Hematopoietic multipotent progenitor cell (in vitro differentiated cells): ENCODE measurements at places on chromosomes 1 and 21. TPM values are rescaled to one million over a fixed set of nuclear protein-coding genes. Genes with fewer than 3 reads are reported as not detected.

DNA sequence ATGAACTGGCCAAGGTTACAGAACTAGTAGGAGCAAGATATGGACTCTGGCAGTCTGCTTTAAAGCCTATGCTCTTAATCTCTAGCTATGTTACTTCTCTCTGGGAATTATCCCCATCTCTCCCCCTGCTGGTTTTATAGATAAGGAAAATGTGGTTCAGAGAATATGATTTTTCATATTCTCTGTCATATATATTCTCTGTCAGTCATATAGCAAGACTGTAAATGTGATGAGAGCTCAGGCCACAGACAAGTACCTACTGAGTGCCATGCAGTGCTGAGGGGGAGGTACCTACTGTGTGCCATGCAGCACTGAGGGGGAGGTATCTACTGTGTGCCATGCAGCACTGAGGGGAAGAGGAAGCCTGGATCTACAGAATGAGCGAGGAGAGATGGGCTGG, 220.3 kb upstream of the FGGY start:
- peak; percentile 50 for DNase-seq

DNA sequence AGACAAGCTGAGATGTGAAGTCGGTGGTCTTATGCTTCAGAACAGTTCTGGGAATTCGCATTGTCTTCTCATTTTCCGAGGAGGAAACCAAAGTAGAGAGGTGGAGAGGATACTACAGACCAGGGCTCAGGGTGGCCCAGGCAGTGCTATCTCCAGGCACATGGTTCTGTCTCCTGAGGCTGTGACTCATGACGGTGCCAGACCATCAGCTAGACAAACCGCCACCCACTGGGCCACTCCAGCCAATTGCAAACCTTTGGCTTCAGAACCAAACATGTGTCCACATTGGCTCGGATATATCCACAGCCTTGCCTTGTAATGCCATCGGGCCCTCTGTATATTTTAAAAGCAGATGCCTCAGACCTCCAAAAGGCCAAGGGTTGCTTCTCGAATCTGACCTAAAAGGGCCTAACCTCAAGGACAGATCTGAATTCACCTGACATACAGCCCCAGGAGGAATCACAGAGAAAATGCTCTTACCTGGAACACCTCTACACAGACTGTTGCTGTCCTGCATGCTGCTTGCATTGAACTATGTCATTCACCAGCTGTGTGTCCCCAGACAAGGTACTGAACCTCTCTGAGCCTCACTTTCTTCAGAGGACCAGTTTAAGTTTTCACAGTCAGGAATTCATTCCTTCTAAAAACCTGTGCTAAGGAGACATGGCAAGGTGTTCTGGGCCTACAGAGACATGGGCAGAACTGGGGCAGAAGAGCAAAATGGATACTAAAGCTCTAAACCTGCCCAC, 224.9 kb upstream of the JUN start:
- DNase-seq, result no peak

DNA sequence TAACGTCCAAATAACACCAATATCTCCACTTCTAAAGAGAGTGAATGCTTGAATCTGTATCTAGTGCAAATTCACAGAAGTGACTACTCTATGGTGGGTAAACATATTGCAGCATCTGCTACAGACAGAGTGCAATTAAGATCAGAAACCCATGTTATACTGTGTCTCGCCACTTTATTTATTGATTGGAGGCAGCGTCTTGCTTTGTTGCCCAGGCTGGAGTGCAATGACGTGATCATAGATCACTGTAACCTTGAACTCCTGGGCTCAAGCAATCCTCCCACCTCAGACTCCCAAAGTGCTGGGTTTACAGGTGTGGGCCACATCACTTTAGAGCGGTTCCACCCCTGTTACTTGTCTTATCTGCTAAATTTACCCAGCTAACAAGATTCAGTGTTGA, 57.0 kb downstream of the HLCS start:
- no peak for DNase-seq

GRCh38 chr1:48831120-48831978, 54.7 kb upstream of the BEND5 start:
- DNase-seq, result no peak

DNA sequence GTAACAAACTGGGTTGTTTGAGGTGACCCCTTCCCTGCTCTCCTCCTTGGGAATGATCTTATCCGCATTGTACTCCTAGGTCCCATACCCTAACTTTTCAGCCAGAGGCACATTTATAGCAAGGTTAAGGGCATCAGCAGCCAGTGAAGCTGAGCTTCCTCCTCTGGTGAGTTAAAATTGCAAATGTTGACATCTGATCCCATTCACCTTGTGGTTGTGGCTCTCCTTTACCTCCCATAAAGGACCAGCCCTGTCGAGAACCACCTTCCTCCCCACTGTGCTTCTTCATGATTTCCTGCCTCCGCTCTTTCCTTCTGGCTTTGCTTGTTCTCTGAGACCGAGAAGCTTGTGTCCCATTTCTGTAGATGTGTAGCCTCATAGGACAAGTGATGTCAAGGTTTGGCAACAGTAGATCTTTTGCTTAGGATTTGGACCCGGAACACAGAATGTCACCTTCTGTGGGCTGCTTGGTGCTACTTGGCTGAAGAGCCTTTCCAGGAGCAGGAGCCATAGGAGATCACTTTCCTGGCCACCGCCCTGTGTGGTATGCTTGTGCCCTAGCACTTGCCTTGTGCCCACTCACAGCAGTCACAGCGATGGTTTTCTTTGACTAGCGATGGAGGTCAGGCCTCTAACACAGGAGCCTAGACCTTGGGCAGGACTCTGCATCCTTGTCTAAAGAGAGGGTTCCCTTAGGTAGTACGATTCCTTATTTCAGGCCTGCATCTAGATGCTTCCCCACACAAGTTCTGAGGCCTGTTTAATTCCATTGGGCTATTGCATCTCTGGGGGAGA, 18.8 kb downstream of the SZRD1 start:
- no peak for DNase-seq

DNA sequence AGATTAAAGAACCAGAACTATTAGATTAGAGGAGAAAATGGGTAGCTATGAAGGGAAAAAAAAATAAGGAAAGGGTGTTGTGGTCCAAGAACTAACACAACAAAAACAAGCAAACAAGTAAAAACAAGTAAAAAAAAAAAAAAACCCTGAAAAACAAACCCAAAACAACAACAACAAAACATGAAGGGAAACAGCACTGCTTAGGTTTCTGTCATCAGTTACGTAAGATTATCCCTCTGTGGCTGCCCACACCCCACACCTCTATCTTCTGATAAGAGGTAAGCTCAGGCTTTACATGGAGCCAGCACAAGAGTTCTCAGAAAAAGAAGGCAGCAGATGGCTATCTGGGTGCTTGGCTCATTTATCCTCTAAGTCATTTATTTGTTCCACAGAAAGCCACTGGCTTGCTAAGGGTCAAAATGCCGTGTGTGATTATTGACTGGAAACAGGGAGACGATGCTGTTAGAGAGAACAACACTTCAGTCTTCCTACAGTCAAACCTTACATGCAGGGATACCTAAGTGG, 57.5 kb downstream of the KIAA0319L start:
- DNase-seq, result no peak

- DNase-seq, result no peak
Observed at GRCh38 chr1:156508955-156509234, 8.3 kb upstream of the MEF2D start.

DNA sequence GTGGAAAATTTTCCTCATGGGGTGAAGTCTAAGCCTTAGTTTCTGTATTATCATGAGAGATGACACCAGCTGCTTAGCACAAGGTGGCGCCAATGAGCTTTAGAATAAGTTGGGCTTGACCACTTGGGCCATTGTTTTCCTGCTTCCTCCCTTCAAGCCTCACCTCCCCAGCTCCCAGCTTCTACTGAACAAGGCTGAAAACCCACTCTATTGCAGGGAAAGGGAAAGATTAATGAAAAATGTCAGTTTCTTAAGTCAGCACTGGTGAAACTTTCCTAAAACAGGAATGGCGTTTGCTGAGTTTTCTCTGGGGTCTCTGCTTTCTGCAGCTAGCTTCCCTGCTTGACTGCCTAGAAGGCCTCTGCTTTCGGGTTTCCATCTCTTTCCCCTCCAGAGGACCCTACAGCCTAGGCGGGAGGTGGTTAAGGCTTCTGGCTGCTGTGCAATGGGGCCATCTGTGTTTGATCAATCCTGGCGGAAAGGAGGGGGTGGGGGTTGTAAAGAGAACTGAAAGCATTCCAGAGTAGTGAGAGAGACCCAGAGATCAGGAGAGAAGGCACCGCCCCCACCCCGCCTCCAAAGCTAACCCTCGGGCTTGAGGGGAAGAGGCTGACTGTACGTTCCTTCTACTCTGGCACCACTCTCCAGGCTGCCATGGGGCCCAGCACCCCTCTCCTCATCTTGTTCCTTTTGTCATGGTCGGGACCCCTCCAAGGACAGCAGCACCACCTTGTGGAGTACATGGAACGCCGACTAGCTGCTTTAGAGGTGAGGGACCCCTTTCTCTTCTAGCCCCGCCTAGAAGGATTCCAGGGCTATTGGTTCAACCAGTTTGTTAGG, at the start of gene OLFML3:
OLFML3 (plus strand) TSS at position 612 of the 840 bp plus-strand sequence; CDS start at position 655, 43 bp downstream.
- DNase-seq, result peak; percentile 54

GRCh38 chr1:165854101-165854845, 26.9 kb downstream of the UCK2 start:
- no peak for DNase-seq

DNA sequence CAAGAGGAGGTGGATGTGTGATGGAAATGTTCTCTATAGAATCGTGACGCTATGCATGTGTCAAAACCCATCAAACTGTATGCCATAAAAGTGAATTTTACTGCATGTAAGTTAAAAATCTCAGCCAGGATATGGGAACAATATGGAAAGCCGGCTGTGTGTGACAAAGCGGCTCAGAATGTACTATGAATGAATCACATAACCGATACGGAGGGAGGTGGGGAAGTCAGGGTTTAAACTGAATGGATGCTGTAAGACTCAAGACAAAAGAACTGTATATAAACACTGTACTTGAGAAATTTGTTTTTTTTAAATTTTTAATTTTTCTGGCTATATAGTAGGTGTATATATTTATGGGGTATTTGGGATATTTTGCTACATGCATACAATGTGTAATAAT, 111.6 kb upstream of the PDE4B start:
- DNase-seq, result no peak

- no peak for DNase-seq
Observed at GRCh38 chr1:43970502-43970901, 692 bp downstream of the DPH2 start.

- no peak for DNase-seq
Observed at GRCh38 chr1:227437495-227438008, 119.3 kb upstream of the CDC42BPA start.

The PEAR1 gene
- total RNA-seq, result 12.7 TPM

The TPTE gene
- total RNA-seq, result not detected

The KCNA3 gene
- total RNA-seq, result 37.2 TPM

The NBPF4 gene
- 0.27 TPM for total RNA-seq

The CELA3A gene
- total RNA-seq, result not detected

The SNIP1 gene
- total RNA-seq, result 11.0 TPM

The DCDC2B gene
- total RNA-seq, result under 0.01 TPM
